ENCODE measurements at places on chromosomes 6 and 20.

- peak; percentile 91 for DNase-seq
Measured at GRCh38 chr6:159540152-159540551, 152.9 kb downstream of the SOD2 start.

- no peak for DNase-seq
Measured at GRCh38 chr6:129605967-129606366, 104.0 kb downstream of the ARHGAP18 start.

DNA sequence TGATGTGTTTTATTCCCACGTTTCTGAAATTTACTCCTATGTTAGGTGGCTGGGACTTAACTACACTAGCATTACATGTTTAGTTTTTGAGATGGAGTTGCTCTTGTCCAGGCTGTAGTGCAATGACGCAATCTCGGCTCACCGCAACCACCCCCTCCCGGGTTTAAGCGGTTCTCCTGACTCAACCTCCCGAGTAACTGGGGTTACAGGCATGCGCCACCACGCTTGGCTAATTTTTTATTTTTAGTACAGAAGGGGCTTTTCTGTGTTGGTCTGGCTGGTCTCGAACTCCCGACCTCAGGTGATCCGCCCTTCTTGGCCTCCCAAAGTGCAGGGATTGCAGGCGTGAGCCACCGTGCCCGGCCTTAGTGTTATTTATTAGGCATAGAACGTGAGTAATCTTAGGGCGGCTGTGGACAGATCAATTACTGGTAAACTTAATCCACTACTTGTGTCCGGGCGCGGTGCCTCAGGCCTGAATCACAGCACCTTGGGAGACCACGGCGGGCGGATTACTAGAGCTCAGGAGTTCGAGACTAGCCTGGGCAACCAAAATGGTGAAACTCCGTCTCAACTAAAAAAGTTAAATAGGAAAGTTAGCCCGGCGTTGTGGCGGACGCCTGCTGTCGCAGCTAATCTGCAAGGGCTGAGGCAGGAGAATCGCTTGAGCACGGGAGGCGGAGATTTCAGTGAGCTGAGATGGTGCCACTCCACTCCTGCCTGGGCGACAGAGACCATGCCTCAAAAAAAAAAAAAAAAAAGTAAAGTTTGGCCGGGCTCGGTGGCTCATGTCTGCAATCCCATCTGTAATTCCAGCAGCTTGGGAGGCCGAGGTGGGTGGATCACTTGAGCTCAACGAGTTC is 123.7 kb upstream of the BTN3A2 start:
- peak; percentile 54 for DNase-seq

DNA sequence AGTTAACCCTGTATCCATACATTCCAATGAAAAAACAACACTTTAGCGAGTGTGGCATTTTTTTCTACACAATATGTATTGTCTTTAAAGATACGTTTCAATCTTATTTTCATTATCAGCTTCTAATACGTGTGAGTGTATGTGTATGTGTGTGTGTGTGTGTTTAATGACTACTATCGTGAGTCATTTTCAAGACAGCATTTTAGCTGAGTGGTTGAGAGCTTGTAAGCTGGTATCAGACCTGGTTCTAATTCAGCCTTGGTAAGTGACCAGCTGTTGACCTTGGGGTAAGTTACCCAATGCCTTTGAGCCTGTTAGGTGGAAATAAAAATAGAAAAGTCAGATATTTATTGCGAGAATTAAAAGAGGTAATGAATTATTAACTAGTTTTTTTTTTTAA is 320.0 kb upstream of the NT5E start:
- DNase-seq: no peak

DNA sequence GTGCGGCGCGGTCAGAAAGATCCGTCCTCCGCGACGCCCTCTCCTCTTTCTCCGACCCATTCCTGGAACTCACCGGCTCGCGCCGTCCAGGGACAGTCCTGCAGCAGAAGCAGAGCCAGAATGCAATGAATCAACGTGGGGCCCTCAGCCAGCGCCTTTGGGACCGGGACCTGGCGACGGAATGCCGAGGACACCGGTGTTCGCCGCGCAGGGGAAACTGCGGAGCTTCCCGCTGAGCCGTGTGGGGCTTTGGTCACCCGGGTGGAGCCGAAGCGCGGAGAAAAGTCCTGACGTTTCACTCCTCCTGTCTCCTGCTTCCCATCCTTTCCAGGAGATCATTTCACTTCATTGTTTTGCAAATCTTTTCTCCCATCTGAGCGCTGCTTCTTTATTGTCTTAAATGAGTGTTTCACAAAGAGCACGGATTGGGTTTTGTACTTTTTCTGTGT is 26.5 kb downstream of the ULBP1 start:
- DNase-seq: peak; percentile 66

- DNase-seq: peak; percentile 83
Measured at GRCh38 chr6:125154761-125155135, 1.2 kb downstream of the TPD52L1 start.

- no peak for DNase-seq
Measured at GRCh38 chr6:17470938-17471327, 77.5 kb downstream of the CAP2 start.

DNA sequence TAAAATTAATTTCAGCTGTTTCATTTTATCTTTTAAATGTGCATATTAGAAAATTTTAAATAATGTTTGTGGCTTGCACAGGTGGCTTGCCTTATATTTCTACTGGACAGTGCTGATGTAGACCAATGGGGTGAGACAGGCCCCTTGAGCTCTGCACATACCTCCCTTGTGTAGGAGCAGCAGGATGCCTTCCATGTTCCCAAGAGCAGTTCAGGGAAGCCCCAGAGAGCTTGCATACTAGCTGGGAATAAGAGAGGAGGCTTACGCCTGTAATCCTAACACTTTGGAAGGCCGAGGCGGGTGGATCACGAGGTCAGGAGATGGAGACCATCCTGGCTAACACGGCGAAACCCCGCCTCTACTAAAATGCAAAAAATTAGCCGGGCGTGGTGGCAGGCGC is 61.4 kb downstream of the RFPL4B start:
- no peak for DNase-seq

DNA sequence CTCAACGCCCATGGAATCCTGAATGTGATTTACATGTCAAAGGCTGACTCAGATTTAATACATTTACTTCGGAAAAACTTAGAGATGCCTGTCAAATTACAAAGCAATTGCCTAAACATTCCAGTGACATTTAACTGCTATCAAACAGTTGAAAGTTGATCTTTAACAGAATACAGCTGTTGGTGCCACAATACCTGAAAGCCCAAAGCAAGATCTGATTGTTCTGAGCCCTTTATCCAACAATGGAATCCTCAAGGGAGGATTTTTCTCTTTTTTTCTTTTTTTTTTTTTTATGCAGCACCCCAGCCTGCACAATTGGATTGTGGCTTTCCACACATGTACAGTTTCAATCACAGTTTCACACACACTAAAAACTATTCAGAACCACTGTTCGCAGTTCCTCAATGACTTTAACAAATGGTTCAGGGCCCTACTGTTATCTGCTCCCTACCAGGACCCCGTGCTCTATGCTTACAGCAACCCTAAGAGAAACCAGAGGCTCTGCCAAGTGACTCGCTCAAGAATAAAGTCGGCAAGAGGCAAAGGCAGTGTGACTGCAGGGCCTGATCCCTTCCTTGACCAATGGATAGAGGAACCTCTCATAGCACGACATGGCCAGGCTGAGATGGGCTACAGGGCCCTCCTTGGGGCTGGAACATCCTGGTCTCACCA is 33.3 kb downstream of the EPB41L2 start:
- DNase-seq: peak; percentile 67

DNA sequence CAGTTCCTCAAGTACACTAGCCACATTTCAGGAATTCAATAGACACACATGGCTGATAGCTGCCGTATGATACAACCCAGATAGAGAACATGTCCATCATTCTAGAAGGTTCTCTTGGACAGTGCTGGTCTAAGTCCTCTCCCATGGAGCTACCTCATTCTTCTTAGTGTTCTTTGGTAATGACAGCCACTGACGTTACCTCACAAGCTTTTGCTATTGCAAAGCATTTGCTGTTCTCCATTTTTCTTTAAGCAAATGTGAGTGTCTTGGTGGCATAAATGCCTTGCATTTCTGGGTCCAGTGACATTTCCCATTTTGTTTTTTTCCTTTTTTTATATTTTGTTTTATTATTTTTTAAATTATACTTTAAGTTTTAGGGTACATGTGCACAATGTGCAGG is 8.3 kb upstream of the CEBPB start:
- DNase-seq: no peak

All from endodermal cell (in vitro differentiated cells).